ENCODE measurements at places on chromosomes 11 and 22.

- no peak for DNase-seq
Observed at GRCh38 chr11:77159219-77159936, 31.3 kb downstream of the MYO7A start.

DNA sequence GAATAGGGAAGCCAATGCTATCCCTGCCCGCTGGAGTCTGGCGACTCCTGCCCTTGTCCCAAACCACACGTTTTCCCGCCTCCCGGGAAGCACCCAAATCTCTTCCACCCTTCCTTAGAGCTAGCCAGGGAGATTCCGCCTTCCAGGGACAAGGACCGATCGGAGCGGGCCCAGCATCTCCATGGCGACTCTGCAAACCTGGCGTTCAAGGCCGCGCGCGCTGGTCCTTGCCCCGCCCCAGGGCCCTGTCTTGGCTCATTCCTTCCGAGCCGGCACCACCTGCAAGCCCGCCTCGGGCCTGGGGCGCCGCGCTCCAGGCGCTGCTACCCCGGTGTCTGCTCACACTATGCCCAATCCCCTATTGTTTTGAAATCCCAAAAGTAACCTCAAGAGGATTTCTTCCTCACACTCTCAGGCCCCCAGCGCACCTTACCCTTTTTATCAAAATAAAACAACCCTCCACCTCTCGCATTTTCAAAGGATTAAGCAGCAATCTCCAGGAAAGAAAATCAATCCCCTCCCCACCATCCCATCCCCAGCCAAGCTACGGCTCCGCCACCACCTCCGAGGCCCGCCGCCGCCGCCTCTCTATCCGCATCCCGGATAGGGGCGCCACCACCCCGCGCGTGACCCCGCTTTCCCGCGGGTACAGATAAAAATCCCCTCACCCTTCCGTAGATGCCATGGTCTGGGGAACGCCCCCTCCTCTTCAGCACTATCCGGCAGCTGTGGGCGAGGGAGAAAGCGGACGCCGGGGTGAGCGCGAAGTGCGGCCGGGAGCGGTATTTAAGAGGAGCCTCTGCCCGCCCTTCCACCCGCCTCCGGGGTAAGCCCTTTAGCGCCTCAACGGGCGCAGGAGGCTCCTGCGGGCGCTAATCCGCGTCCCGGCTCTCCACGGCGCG, 825 bp downstream of the SLC1A2 start:
- no peak for DNase-seq

GRCh38 chr11:1507381-1508140, 21.0 kb upstream of the MOB2 start:
- no peak for DNase-seq

DNA sequence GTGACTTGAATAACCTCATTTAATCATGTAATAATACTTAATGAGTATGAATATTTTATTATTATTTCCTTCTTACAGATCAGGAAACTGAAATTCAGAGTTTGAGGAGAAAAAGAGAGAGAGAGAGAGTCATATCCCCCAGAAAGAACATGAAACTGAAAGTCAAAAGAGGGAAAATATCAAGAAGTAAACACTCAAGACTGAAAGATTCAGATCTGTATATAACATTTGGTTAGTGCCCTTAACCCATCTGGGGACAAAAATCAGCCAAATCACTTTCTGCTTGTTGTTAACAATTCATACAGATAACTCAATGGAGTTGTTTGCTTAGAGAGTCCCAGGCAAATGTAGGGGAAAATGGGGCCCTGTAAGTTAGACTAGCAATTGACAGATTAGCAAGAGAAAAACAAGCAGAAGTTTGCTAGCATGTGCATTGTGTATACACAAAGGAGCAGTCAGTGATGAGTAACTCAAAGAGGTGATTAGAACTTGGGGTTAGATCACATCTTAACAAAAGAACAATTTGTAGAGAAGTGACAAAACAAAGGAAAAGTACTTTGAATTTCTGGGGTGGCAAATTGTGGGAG, 25.9 kb upstream of the MMP13 start:
- DNase-seq, result no peak

DNA sequence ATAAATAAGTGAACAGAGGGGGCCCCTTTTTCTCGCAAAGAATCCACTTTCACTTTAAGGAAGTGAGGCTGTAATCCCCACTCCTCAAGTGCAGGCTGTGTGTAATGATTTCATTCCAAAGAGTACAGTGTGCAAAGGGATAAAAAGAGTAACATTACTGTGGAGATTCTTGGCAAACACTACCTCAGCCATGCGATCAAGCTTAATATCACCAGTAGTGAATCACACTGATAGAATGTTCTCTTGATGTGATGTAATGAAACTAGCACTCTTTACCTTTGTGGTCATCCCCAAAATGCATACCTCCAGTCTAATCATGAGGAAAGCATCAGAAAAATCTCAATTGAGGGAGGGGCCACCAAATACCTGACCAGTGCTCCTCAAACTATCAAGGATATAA, 246.1 kb upstream of the CHORDC1 start:
- no peak for DNase-seq

- no peak for DNase-seq
Observed at GRCh38 chr22:31947296-31947695, 3.0 kb downstream of the YWHAH start.

- no peak for DNase-seq
Observed at GRCh38 chr22:39171623-39172264, 19.3 kb upstream of the CBX7 start.

GRCh38 chr11:44727373-44728287, 868 bp downstream of the TSPAN18 start:
- peak; percentile 72 for DNase-seq

Data from stimulated activated CD4-positive, alpha-beta T cell treated with anti-CD3 and anti-CD28 coated beads, Interleukin-1b, Interleukin-23, amount 100 ng/mL, for 4 hours (primary cell).